Effector CD4-positive, alpha-beta T cell (primary cell): ENCODE measurements at places on chromosomes 11 and 22.

DNA sequence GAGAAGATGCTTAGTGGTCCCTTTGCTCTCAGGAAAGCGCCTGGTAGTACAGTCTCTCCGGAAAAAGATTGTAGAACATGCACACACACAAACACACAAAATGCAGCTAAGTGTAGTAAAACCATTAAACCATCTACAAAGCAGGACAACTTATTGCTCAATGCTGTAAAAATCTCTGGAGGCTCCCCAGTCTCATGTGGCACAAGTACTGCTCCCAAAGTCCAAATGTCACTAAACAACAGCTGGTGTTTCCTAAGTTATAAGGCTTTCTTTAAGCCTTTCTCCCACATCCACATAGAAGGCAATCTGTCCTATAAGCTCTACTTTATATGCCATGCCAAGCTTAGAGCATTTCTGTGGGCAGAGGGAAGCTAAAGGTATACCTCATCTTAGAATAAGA lies 32.9 kb downstream of the CDON start:
- no peak for DNase-seq

- no peak for DNase-seq
These were observed 38.1 kb downstream of the NUP50 start for GRCh38 chr22:45201678-45202332.

DNA sequence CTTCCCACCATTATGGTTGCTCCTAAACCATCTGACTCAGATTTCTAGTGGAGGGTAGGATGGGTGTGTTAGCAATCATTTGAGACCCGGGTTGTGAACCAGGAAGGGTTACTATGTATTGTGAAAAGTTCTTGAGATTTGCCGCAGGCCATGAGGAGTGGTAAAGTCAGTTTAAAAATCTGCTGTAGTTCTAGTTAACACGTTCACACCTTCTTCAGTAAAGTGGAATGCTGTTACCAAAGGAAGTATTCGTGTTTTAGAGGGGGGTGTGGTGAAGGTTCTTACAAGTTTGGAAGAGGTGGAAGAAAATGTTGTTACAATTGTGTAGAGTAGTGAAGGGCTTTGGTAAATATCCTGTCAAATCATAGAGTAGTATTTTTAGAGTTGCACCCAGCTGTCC lies 2.6 kb downstream of the MTMR3 start:
- DNase-seq, result no peak

DNA sequence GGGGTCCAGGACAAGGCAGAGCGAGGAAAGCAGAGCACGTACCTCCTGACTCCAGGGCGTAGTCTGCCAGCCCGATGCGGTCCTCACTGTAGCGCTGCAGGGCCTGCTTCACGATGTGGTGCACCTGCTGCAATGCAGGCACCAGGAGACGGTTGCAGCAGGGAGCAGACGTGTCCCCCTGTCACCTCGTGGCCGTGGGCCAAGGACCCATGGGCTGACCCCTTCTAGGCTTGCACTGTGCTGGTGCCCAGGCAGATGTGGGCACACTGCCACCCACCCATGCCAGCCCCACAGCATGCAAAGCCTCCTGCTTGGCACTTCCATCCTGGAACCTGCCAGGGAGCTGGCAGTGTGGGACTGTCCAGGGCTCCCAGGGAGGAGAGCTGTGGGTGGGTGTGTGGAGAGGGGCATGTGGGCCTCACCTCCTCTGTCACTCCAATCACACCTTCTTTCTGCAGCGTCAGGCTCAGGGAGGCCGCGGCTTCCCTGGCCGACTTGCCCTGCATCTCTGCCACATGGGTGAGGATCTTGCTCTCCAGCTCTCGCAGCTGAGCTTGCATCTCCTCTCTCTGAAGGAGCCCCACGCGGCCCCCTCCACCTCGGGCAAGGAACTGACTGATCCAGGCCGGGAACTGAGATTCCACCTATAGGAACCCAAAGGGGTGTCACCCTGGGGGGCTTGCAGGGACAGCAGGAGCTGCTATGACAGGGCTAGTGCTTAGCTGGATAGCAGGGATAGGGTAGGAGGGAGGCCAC lies 16.3 kb downstream of the SUN2 start:
- DNase-seq, result no peak

DNA sequence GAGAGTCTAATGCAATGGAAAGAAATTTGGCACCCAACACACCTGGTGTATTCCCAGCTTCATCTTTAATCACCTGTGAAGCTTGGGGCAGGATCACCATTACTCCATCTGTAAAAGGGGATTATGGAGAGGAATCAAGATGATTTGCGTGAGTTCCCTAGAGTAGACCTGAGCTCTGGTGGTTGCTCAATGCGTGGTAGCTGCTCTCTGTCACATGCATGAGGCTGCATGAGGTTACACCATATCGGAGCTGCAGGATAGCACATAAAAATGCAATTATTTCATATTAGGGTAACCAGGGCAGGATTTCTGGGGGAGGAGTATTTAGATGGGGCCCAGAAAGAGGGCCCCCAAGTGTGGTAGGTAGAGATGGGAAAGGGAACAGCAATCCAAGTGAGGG lies 35.3 kb upstream of the CLMP start:
- no peak for DNase-seq
